ENCODE measurements at places on chromosomes 5 and 9.

- no peak for DNase-seq
Observed at GRCh38 chr9:89394412-89394811, 76.1 kb downstream of the SECISBP2 start.

DNA sequence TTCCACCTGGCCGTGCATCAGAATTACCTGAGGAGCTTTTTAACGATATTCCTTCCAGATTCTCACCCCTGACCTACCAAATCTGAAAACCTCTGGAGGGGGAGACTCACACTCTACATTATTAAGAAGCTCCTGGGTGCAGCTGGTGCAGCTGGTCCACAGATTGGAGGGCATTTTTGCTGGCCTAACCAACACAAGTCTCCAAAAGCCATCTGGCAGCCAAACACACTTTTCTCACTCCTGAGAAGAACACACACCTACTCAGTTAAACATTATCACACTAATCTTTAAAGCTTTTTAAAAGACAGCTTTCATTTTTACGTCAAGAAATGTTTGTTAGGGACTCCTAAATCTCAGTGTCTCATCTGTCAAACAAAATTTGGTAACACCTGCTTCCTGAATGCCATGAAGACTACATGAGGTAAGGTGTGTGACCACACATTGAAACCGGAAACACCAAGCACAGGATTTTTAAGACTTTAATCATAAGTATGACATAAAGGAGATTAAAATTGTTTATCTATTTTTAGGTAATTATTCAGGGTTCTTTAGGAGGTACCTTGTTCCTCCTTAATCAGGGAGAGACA, 14.2 kb upstream of the PTPN3 start:
- no peak for DNase-seq

DNA sequence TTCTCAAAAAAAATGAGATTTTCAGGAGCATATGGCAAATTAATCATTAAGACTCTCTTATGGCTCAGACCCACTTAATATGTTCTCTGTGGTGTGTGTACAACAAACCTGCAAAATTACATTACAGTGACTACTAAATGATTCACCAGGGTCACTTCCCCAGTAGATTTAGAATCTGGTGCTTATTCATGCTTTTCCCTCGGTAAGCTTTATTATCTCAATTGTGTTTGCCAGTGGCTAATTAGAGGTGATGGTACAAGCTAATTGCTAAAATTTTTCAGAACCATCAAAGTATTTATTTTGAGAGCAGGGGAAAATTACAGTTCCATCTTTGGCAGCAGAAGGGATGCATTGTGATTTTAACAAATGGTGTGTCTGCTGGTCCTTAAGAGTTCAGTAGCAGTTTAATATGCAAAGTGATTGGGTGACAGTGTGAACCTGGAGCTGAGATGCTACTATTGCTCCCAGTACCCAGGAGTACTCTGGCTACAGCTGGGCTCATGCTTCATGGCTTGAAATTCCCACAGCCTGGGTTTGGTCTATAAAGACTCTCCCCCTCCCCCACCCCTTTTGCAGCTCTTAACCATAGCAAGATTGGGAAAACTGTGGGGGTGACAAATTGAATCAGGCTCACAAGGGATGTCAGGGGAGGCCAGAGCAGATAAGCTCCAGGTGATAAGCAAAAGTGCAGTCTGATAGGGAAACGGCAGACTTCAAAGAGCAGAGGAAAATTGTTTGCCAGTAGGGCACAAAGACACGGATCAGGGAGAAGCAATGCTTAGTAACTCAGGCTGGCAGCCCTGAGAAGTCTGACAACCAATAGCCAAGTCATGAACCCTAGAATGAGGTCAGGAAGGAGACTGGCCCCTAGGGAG, 92.8 kb upstream of the RAD23B start:
- DNase-seq: no peak

- DNase-seq: peak; percentile 23
Observed at GRCh38 chr9:38227061-38227540, 158.1 kb upstream of the SHB start.

DNA sequence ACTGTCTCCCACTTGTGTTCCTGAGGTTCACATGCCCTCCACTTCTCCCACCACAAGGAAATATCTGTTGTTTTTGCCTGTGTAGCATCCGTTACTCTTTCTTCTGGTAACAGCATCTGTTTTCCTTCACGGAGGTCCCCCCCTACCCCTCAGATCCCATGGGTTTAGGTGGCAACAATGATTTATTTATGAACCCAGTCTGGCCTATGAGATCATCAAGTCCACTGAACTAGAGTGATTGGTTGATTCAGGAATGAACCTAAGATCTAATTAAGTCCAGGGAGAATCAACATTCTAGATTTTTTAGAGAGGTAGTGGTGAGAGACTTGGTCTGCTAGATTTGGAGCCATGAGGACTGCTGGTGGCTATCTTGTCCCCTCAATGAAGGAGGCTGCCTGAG, 166.8 kb downstream of the NR3C1 start:
- DNase-seq: no peak

- no peak for DNase-seq
Observed at GRCh38 chr9:78118742-78119473, 87.3 kb upstream of the GNAQ start.

DNA sequence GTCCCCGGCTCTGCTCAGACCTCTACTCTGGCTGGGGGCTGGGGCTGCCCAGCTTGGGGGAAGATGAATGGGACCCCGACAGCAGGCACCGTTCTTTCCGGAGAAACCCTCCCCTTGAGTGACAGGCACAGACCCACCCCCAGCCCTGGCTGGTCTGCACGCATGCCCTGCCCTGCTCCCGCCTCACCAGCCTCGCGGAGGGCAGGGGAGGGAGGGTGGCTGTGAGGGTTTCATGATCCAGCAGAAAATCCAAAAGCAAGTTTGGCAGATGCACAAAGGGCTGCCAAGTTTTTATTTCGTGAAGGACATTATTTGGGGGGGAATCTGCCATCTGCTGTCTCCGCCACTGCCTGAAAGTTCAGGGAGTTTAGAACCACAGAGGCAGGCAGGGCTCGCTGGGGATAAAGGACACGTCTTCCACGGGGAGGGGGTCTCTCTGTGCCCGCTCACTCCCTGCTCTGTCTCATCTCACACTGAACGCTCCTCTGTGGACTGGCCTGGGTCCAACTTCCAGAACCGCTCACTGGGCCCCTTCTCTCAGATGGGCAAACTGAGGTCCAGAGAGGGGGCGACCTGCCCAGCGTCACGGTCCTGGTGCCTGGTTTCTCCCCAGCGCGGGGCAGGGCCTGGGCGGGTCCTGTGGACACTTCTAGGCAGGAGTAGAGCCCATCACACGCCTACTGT, 92.9 kb downstream of the RXRA start:
- no peak for DNase-seq

DNA sequence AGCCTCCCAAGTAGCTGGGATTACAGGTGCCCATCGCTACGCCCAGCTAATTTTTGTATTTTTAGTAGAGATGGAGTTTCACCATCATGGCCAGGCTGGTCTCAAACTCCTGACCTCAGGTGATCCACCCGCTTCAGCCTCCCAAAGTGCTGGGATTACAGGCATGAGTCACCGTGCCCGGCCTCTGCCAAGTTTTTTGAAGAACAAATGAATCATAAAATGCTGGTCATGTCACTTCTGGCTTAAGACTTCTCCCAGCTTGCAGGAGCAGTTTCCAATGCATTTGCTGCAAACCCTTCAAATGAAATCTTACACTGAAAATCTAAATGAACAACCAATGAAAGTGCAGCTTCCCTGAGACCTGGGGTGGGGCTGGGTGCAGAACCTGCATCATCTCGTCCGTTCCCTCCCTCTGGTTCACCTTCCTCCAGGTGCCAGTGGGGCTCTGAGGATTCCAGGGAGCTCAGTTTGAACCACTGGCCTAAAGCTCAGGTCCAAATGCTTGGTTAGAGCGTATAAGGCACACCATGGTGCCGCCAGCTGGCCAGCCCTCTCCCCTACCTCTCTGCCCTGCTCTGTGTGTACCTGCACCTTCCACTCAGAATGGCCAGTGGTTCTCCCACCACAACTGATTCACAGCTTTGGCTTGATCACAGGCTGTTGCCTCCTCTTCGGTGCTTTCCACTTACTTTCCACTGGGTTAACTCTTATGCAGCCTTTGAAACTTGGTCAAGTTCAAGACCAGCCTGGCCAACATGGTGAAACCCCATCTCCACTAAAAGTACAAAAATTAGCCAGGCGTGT, 39.8 kb upstream of the FUBP3 start:
- no peak for DNase-seq

DNA sequence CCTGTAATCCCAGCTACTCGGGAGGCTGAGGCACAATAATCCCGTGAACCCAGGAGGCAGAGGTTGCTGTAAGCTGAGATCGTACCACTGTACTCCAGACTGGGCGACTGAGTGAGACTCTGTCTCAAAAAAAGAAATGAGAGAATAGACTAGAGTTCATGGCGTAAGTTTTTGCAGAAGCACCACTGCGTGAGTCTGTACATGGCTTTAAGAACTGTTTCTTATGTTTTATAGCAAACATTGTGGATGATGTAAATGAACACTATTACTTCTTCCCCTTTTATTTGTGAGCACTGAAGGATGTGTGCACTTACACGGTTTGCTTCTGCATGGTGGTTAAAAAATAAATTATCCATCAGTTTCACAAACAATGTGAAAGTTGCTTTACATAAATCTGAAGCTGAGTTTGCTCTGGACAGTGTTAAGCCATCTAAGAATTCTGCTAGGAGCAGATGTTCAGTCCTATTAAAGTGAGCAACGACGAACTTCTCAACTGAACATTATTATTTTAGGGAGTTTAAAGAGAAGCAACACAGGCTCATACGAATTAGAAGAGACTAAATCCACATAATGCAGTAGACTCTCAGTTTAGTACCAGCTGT, 52.5 kb downstream of the ZFAND5 start:
- DNase-seq: no peak

DNA sequence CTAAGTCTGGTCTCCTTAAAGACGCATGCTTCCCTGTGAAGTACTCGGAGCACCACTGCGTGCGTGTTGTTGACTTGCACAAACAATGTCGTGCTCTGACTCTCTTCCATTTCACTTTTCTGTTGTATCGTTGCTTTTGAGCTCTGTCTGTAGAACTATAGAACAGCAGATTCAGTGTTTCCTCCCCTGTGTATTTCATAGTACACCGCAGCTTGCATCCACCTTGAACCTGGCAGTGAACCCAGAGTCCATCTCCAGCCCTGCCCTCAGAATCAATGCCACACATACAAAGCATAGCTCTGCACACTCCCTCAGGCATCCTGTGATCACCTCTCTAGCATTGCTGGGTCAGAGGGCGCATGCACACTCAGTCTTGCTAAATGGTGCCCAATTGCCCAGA, 37.2 kb upstream of the ADAMTS2 start:
- DNase-seq: no peak

- DNase-seq: no peak
Observed at GRCh38 chr5:19200251-19200650, 787.7 kb downstream of the CDH18 start.

GRCh38 chr5:173962436-173962972, 26.5 kb upstream of the C5orf47 start:
- DNase-seq: no peak

DNA sequence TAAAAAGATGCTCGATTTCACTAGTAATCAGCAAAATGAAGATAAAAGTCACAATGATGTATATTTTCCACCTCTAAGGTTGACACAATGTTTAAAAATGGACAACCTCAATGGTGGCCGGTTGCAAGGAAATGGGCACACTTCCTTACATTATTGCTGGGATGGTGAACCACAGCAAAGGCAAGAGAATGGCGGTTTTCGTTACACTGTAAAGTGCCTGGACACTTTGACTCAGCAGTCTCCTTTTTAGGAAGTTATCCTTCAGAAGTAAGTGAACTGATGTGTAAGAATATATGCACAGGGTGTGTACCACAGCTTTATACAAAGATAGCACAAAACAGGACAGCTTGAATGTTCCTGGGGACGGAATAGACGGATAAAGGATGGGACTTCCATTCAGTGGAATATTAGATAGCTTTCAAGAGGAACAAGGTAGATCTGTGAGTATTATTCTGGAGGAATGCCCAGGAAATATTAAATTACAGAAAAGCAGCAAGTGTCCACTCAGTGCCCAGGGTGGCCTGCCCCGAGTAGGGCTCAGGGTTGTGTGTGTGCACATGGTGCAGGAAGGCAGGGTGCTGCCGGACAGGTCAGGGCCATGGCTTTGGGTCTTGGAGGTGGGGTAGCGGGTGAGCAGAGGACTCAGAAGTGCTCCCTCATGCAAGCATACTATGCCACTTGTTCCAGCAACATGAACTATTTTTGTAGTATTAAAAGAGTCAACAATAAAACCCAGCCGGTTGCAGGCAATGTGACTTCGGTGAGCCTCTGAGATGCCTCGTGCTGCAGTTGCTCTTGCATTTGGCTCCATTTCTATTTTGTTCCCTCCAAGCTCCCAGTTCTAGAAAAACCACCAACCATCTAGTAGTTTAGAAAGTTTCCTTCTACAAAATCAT, 24.5 kb downstream of the GADD45G start:
- DNase-seq: no peak

DNA sequence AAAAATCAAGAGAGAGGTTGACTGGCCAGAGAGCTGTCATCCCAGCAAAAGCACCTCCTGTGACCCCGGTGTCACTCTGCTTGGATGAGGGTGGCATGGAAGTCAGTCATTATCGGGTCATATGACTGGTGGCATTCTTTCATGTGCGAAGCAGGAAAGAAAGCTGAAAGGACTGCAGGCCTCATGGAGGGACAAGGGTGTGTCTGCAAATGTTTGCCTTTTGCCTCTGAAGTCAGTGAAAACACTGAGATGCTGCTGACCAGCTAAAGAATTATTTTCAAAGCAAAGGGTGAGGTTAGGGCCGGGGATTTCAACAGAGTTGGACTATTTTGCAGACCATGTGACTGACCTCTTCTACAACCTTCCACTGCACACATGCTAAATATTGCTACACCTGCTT, 298.3 kb downstream of the CSNK1G3 start:
- DNase-seq: no peak

DNA sequence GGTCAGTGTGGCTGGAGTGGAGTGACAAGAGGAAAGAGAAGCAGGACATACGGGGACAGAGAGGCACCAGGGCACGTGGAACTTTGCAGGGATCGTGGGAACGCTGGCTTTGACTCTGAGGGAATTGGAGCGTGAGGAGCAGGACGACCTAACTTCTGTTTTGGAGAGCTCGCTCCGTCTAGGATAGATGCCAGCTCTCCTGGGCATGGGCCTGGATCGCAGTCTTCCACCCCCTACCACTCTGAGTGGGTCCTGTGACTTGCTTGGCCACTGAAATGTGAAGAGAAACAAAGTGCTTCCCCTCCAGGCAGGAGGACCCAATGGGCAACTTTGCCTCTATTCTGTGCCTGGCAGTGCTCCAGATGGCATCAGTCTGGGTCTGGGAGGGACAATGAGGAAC, 8.7 kb upstream of the SH3PXD2B start:
- no peak for DNase-seq

- no peak for DNase-seq
Observed at GRCh38 chr5:88647901-88648300, 235.1 kb downstream of the MEF2C start.

DNA sequence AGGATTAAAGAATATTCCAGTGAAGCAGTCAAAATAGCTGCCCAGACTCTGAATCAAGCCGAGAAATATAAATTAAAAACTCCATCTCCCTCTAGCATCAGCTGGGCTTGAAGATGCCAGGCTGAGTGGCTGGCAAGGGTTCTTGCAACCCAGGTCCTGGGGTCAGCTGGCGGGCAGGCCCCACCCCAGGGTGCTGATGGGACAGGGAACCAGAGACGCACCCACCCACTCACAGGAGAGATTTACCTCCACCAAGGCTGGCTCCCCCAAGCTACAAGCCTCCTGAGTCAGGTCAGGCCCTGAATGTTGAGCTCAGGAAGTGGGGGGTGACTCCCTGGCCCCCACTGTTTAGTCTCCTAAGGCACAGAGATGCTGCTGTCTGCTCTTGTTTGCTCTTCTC, 83.9 kb upstream of the HSPA9 start:
- no peak for DNase-seq

All from T-helper 1 cell (primary cell).